ENCODE measurements at places on chromosomes 12 and 14. TPM values are rescaled to one million over a fixed set of nuclear protein-coding genes. Genes with fewer than 3 reads are reported as not detected.

The TRPV4 gene
- total RNA-seq = 0.43 TPM

The KRT83 gene
- total RNA-seq = not detected

The RNU4-1 gene
- total RNA-seq = under 0.01 TPM

The PHETA1 gene
- total RNA-seq = 11.3 TPM

The COCH gene
- 9.0 TPM for total RNA-seq

The ETFBKMT gene
- total RNA-seq = 2.3 TPM

The CLEC4A gene
- 0.32 TPM for total RNA-seq

The NR1H4 gene
- total RNA-seq = under 0.01 TPM

The MIPOL1 gene
- total RNA-seq = 14.7 TPM

The CD163 gene
- total RNA-seq = not detected

The SDR9C7 gene
- not detected for total RNA-seq

The SIX1 gene
- total RNA-seq = under 0.01 TPM

The RTL1 gene
- not detected for total RNA-seq
